RPMI7951 (cell line): ENCODE measurements at places on chromosomes 3 and 15. TPM values are rescaled to one million over a fixed set of nuclear protein-coding genes. Genes with fewer than 3 reads are reported as not detected.

C15orf62 gene
- total RNA-seq, result not detected in 2 replicates

PRSS50 gene
- not detected in 2 replicates for total RNA-seq

TTLL13 gene
- not detected in 2 replicates for total RNA-seq

MKRN2OS gene
- not detected in 2 replicates for total RNA-seq

PRR20G gene
- total RNA-seq, result not detected in 2 replicates

FOXL2NB gene
- under 0.01 TPM in 1 of 2 replicates, not detected in the other for total RNA-seq

CCR2 gene
- total RNA-seq, result not detected in 2 replicates

TM4SF18 gene
- 5.2 and 5.8 TPM in 2 replicates for total RNA-seq

IMP3 gene
- 127 and 153 TPM in 2 replicates for total RNA-seq

AGBL1 gene
- not detected in 2 replicates for total RNA-seq

PIERCE2 gene
- 9.9 and 11.8 TPM in 2 replicates for total RNA-seq

SHC4 gene
- 1.2 and 1.9 TPM in 2 replicates for total RNA-seq

ANKRD63 gene
- not detected in 2 replicates for total RNA-seq

CCR9 gene
- total RNA-seq, result not detected in 2 replicates

TLR9 gene
- not detected in 2 replicates for total RNA-seq
